NCI-H446 treated with DMSO at 0.1 percent for 48 hours (cell line): ENCODE measurements at places on chromosomes 3 and 15.

GRCh38 chr3:147793841-147794240, 384.7 kb downstream of the ZIC1 start:
- no peak for DNase-seq

GRCh38 chr3:165125836-165126235, 47.5 kb upstream of the SI start:
- DNase-seq = no peak

GRCh38 chr3:56985878-56986277, 74.6 kb upstream of the SPATA12 start:
- no peak for DNase-seq

DNA sequence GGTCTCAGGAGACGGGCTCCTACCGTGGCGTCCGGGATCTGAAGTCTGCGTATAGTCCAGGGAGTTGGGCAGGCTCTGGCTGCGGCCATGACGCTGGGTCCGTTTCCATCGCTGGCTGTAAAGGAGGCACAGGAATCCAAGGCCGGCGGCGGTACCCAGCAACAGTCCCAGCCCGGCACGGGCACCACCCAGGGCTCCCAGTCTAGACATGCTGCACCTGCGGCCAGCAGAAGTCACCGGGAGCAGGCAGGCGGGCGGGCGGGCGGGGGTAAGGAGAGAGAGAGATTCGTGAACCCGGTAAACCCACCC, 526 bp downstream of the RMDN3 start:
- no peak for DNase-seq

GRCh38 chr3:72259755-72260587, 475.0 kb upstream of the PROK2 start:
- no peak for DNase-seq

- DNase-seq = no peak
These were observed 83.4 kb downstream of the MESD start for GRCh38 chr15:80906159-80906766.

DNA sequence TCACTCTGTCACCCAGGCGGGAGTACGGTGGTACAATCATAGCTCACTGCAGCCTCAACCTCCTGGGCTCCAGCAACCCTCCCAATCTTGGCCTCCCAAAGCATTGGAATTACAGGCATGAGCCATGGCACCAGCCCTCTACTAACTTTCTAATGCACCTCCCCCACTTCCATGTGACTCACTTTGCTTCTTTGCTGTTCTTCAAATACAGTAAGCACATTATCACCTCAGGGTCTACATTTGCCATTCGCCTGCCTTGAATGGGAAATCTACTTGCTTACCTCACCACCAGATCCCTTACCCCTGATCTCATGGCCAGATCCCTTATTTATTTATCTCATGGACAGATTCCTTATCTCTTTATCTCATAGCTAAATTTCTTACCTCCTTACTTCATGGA, 235.3 kb downstream of the KCNMB2 start:
- DNase-seq = no peak

GRCh38 chr3:98557324-98558010, 25.7 kb downstream of the GPR15 start:
- DNase-seq = no peak

- no peak for DNase-seq
These were observed 1.0 kb downstream of the TSC22D2 start for GRCh38 chr3:150409125-150409511.

DNA sequence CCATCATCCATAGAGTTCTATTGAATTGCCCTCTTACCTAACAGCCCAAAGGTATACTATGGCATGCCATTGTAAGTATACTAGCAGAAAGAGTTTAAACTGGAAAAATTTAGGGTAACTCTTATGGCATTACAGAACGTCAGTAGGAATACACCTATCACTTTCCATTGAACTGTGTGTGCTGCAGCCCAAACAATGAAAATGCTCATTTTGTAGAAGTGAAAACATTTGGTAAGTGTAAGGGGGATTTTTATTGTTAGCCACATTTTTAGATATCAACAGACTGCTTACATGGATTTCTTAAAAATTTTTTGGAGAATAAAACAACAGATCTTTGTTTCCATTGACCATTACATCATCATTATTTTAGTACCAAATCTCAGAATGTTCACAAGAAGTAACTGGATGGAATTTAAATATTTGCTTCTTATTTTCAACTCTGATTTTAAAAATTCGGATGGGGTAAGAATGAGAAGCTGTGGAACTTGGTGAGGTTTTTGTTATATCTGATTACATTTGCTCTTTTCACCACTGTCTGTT, 245.9 kb downstream of the UBE2E2 start:
- DNase-seq = no peak

DNA sequence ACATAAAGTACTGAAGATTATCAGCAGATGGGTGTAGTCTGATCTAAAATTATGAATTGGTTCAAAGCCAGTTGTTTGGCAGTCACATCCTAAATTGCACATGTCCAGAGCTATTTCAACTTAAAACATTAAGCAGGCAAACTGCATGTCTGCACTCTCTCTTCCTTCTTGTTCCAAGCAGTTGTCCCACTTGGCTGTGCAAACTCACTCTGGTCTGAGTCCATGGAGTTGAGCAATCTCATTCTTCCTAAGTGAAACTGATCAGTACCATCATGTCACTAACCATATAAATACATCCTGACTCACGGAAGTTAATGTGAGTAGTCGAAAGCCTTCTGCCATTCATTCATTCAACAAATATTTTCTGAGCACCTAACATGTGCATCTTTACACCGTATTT, 353.0 kb downstream of the ROBO1 start:
- no peak for DNase-seq

GRCh38 chr3:55521738-55522421, 34.8 kb upstream of the WNT5A start:
- no peak for DNase-seq
